ENCODE measurements at places on chromosomes 7 and 10.

GRCh38 chr10:75651417-75651816 lies 220.0 kb downstream of the LRMDA start:
- no peak for DNase-seq

GRCh38 chr10:86849181-86849894 lies 92.9 kb downstream of the BMPR1A start:
- DNase-seq: no peak

DNA sequence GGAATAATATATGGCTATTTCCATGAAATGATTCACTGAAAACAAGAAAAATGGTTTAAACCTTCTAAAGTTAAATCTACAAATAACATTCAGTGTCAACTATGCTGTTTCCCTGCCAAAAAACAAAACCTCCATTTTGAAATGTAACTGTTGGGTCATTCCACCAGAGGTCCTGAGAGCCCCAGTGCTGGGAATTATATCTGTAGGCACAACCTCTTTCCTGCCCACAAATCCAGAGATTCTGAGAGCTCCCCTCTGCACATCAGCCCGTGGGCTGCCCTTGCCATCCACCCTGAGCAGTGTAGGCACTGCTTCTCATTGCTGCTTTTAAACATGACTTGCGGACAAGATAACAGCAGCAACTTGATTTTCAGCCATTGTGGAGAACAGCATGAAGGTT lies 198.6 kb downstream of the TMEM178B start:
- DNase-seq: no peak

DNA sequence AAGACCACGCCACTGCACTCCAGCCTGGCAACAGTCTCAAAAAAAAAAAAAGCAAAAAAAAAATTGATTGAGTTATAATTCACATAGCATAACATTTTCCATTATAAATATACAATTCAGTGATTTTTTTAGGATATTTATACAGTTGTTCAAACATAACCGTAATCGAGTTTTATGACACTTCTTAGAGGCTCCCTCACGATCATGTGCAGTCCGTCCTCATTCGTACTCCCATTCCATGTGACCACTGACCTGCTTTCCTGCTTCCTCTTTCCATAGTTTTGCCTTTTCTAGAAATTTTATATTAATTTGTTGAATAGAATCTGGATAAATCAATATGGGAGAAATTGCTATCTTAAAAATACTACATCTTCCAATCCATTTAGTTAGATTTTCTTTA lies 45.7 kb downstream of the VTI1A start:
- no peak for DNase-seq

GRCh38 chr10:84077768-84078167 lies 61.5 kb upstream of the GHITM start:
- DNase-seq: no peak

DNA sequence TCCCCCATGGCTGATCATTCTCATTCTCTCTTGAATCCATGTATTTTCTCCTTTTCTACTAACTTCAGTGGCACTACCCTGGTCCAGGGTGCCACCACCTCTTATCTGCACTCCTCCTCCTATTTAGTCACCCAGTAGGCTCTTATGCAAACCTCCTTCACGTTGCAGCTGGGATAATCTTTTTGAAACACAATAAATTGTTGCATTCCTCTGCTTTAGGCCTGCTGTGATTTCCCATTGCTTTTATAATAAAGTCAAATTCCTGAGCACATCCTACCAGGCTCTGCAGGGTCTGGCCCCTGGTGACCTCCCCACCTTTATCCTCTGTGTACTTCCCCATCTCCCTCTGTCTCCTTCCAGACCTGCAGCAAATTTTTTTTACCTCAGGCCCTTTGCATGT lies 112.7 kb upstream of the KIAA1217 start:
- DNase-seq: no peak

DNA sequence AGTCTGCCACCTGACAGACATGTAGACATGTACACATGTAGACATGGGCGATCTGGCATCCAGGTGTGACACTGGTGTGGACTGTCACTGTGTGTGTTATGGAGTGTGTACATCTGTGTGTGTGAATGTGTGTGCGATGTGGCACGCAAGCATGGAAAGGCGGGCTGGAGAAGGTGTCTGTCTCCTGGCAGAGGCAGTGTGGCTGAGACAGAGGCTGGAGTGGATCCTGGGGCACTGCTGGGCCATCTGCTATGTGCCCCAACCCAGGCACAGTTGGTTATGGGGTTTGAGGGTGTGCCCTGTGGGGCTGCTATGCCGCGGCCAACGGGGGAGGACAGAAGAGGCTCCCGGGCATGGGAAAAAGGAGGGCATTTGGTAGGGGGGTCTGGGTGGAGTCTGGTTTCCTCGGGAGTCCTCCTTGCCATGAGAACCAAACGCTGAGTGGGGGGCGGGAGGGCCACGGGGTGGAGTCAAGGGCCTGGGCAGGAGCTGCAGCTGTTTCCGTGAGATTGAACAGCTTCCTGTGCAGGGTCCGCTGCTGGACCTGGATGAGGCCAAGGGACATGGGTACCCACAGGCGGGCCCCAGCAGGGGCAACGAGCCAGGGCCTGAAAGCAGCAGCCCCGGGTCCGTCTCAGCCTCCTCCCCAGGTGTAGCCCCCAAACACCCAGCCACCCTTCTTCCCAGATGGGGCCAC lies 1.3 kb downstream of the ELN start:
- no peak for DNase-seq

GRCh38 chr10:52488606-52489485 lies 174.8 kb downstream of the DKK1 start:
- DNase-seq: no peak

DNA sequence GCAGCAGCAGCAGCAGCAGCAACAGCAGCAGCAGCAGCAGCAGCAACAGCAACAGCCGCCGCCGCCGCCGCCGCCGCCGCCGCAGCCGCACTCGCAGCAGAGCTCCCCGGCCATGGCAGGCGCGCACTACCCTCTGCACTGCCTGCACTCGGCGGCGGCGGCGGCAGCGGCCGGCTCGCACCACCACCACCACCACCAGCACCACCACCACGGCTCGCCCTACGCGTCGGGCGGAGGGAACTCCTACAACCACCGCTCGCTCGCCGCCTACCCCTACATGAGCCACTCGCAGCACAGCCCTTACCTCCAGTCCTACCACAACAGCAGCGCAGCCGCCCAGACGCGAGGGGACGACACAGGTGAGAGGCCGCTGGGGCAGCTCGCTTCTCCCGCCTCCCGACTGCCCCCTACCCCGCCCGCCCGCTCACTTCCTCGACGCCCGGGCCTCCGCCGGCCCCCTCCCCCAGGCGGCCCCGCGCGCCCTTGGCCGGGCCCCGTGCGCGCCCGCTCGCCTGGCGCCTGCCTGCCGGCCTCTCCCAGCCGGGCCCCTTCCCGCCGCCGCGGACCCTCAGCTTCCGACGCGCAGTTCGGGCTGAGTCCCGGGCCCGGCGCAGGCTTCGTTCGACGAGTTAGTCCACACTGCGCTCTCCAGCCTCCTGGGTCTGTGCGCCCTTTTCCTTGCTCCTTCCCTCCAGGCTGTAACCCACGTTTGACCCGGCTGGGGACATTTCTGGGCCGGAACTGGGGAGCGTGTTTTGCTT lies 882 bp downstream of the DLX6 start:
- DNase-seq: no peak

GRCh38 chr10:34814223-34814912 lies 728 bp downstream of the PARD3 start:
- DNase-seq: no peak

DNA sequence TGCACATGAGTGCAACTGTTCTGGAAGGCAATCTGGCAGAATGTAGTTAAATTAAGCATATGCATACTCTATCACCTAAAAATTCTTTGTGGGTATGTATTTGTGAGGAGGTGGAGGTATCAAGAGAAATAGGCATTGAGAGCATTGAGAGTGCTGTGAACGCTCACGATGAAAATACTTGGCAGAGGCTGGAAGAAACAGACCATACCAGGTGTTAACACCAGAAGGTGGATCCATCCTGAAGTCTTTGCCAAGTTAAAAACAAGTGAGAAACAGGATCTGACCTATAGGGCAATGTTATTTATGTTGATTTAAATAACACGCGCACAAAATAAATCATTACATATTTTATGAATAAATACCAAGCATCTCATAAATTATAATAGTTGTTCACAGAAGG lies 311.6 kb downstream of the PCLO start:
- no peak for DNase-seq

- no peak for DNase-seq
Measured at GRCh38 chr10:105148921-105149320, 507.8 kb downstream of the SORCS3 start.
